Retinal pigment epithelial cell (primary cell): ENCODE measurements at places on chromosomes 12 and 14.
A peak's percentile ranks its signal among the peaks of the same experiment; 100 is the strongest.

DNA sequence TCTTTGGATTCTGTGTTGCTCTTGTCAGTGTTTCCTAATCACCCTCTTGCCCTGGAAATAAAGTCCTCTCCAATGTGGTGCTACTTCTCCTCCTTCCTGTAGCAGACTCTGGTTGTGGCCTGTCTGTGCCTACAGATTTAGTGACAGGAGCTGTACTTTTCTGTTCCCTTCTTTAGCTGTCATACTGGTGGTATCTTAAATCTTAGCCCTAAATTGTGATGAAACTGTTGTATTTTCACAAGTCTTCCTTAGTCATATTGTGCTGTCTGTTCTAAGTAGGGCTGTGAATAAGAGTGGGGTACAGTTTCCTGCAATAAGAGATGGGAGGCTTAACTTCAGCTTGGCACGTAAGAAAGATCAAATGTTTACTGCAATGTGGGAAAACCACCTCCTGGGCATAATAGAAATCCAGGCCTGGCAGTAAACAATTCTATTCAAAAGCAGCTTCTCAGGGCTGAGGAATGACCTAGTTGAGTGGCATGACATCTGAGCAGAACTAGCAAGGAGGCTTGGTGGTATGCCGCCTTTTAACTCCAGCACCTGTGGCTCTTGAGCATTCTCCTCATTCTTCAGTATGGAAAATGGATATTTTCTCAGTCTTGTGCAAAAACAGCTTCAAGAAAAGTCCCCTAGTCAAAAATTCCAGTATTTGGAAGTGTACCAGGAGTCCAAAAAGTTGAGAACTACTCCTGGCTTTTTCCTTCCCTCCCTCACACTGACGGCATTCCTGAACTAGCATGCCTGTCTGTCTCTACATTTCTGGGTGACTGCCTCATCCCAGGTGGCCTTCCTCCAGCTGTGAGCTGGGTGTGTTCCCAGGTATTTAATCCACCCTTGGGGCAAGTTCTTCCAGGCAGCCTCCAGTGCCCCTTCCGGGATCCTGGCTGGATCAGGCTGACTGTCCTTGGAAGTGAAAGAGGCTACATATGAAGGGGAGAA is 19.5 kb downstream of the ANO6 start:
- DNase-seq, result peak; percentile 74

DNA sequence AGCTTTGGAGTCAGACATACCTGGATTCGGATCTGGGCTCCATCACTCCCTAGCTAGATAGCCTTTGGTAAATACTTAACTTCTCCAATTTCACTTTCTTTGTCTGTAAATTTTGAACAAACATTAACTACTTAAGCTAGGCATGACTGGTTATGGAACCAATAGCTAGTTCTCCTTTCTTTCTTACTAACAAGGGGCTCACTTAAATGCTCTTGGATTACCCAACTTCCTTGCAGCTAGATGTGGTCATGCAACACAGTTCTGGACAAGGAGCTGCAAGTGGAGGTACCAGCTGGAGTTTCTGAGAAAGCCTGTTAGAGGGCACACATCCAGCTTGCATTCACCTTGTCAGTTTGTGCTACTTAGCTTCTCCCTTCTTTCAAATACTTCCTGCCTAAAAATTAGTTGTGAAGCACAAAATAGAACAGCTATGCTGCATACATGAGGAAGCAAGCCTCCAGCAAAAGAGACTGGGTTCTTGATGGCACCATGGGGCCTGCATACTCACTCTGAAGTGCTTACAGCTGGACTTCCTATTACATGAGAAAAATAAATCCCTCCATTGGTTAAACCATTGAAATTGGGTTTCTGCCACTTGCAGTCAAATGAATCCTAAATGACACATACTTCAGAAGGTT is 210.1 kb upstream of the EEA1 start:
- DNase-seq, result no peak

GRCh38 chr12:131058700-131059099 is 105.0 kb downstream of the ADGRD1 start:
- DNase-seq, result no peak

DNA sequence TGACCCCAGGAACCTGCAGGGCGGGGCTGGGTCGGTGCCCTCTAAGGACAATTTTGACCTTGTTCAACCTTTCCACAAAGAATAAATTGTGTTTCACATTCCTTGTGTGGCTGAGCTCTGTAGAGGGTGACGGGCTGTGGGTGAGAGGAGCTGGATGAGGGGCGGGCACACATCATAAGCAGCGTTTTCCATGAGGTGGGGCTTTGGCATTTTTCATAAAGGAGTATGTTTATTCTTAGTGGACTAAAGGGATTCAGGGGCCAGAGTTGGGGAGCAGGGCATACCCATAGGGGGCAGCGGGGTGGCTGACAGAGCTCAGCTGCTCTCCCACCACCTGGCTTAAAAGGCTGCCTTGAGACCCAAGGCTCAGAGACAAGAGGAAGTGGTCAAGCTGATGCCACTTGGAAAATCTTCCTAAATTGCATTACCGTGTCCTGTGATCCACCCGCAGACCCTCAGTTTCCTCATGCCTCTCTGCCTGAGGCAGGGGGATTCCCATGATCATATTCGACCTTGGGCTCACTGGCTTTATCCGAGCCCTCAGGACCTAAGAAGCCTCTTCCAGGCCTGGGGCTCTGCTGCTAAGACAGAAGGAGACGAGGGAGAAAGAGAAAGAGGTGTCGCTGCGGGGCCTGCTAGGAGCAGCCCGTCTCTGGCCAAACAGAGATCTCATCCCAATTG is 11.4 kb downstream of the MMP14 start:
- no peak for DNase-seq

GRCh38 chr14:32710231-32710671 is 228.4 kb upstream of the NPAS3 start:
- DNase-seq, result no peak

DNA sequence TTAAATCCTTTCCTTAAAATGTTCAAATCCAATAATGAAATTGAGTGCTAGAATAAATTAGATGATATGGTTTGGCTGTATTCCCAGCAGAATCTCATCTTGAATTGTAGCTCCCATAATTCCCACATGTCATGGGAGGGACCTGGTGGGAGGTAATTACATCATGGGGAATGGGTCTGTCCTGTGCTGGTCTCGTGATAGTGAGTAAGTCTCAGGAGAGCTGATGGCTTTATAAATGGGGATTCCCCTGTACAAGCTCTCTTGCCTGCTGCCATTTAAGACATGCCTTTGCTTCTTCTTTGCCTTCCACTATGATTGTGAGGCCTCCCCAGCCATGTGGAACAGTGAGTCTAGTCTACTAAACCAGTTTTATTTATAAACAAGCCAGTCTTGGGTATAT is 508.5 kb downstream of the ETNK1 start:
- DNase-seq, result no peak

DNA sequence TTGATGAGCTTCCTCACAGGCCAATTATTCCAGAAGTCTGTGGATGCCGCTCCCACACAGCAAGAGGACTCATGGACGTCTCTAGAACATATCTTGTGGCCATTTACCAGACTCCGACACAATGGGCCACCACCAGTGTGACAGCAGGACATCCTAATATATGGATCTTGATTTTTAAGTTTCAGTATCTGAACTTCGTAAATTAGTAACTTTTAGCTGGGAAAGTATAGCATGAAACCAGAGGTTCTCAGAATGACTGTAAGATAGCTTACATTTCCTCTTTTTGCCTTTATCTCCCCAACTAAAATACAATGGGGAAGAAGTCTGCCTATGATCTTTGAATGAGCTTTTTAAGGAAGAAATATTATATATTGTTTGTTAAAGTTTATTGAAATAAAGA is 87.0 kb downstream of the DNAI7 start:
- DNase-seq, result no peak

- DNase-seq, result no peak
Observed at GRCh38 chr12:54220567-54220966, 31.8 kb upstream of the SMUG1 start.

DNA sequence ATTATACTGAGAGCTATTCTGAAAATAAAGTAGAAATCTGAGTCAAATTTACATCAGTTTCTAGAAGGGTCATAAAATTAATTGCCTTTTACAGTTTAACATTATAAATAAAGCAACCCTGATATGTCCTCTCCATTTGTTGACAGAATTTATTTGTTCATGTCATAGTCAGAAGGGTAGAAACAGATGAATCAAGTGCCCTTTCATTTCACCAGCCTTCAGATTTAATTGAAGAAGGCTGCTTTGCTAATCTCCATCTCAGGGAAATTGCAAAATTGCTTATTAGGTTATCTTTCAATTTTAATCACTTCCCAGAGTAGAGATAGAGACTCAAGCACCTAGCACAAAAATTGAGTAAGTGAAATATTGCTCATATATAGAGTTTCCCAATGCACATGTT is 76.8 kb downstream of the ATXN7L3B start:
- no peak for DNase-seq

- no peak for DNase-seq
Observed at GRCh38 chr12:124744659-124745464, 118.8 kb downstream of the SCARB1 start.

DNA sequence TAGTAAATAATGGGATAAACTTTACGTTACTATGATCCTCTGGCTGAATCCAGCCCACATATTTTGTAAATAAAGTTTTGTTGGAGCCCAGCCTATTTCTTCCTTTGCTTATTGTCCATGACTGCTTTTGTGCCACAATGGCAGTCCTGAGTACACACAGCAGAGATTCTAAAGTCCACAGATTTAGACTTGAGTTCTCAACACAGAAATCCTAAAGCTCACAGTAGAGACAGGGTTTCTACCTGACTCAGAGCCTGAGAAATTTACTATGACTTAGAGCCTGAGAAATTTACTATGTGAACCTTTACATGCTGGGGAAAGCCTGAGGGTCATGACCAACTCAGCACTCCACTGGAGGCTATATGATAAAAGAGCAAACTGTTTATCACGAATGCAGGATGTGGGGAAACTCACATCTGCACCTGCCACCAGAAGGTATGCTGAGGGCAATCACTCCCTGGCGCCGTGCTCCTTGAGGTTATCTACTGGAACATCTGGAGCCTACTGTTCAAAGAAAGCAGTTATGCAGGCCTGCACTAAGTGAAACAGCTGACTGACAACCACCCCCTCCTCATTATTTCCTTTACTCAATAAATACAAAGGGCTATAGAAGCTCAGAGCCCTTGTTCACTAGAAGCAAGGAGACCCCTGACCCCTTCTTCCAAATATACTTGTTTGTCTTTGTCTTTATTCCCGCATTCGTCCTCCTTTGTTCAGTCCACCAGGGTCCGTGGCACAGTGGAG is 52.6 kb upstream of the BICD1 start:
- no peak for DNase-seq

DNA sequence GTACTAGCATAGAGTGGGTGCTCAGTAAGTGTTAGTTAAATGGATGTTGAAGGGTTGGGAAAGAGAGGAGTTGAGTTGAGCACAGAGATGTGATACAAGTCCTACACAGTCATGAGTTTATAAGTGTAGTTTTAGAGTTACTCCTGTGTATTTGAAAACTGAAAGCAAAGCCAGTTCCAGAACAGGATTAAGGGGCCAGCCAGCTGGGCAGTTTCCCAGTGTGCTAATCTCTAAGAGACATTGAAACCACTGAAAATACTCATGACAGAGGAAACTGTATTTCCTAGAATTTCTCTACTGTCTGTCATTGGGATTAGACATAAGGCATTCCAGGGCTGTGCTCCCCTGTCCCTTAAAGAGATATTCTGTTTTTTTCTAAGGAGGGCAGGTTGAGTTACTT is 101.0 kb downstream of the DERA start:
- peak; percentile 85 for DNase-seq

- no peak for DNase-seq
Observed at GRCh38 chr14:97149775-97150174, 352.6 kb downstream of the VRK1 start.

GRCh38 chr14:35375558-35376025 is 29.0 kb downstream of the NFKBIA start:
- no peak for DNase-seq

DNA sequence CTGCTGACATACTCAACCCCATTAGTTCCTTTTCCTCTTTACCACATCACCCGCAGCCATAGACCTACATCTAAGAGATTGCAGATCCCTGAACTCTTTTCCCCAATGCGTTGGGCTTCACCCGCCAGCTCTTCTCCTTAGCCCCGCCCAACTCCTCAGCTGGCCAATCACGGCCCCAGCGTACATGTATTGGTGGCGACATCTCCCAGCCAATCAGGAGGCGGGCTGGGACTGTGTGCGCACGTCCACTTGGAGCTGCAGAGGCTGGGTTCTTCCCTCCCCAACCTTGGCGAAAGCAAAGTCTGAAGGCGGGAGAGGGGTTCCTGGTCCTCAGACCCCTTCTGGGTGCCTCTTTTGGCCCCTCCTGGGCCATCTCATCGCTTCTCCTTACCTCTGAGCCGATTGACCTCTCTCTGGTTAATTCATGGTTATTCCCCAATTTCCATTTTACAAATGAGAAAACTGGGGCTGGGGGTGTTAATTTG is 11.0 kb downstream of the PDE1B start:
- DNase-seq, result no peak

DNA sequence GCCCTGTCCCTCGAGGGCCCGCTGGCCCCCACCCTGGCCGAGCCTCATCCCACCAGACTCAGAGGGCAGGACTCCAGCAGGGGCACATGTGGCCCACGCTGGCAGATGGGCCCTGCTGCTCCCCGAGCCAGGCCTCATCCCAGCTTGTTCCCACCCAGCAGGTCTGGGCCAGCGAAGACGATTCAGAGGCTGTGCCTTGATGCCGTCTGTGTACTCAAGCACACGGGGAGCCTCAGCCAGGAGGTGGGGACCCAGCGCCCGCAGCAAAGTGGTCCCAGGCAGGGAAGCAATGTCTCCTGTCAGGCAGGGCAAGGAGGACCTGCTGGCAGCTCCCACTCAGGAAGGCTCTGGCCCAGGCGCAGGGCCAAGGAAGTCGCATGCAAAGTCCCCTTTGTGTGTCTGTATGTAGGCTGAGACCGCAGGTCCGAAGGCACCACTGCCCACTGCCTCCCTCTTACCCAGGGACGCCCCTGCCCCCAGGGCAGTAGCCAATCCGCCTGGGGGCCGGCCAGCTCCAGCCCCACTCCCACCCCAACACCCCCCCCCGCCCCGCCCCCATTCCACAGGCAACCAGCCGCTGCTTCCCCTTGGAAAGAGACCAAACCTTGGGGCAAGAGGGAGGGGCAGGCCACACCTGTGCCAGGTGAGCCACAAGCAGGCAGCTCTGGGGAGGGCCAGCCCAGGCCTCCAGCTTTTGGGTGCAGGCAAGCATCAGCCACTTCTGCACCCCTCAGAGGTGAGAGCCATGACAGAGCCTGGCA is 9.4 kb downstream of the DEGS2 start:
- no peak for DNase-seq

- no peak for DNase-seq
Observed at GRCh38 chr12:117789195-117789912, 179.4 kb downstream of the KSR2 start.

- no peak for DNase-seq
Observed at GRCh38 chr14:88682495-88683114, 110.1 kb downstream of the EML5 start.
